ENCODE measurements at places on chromosomes 7 and 10. TPM values are rescaled to one million over a fixed set of nuclear protein-coding genes. Genes with fewer than 3 reads are reported as not detected.
A peak's percentile ranks its signal among the peaks of the same experiment; 100 is the strongest.

GRCh38 chr7:150420242-150420641 is 30.2 kb upstream of the GIMAP8 start:
- DNase-seq = no peak

- DNase-seq = peak; percentile 21
Measured at GRCh38 chr10:97494863-97495506, 3.2 kb downstream of the MMS19 start.

MYOZ1 gene
- total RNA-seq = not detected

KAT6B gene
- 63.6 TPM for total RNA-seq

AVPI1 gene
- 1.9 TPM for total RNA-seq

GRCh38 chr10:71467161-71467560 is 70.4 kb downstream of the CDH23 start:
- DNase-seq = no peak

CRYGN gene
- total RNA-seq = not detected

- DNase-seq = no peak
Measured at GRCh38 chr10:59126991-59127390, 49.5 kb upstream of the PHYHIPL start.

- DNase-seq = no peak
Measured at GRCh38 chr10:114300036-114300645, 61.1 kb downstream of the VWA2 start.

CCDC3 gene
- total RNA-seq = not detected

DNA sequence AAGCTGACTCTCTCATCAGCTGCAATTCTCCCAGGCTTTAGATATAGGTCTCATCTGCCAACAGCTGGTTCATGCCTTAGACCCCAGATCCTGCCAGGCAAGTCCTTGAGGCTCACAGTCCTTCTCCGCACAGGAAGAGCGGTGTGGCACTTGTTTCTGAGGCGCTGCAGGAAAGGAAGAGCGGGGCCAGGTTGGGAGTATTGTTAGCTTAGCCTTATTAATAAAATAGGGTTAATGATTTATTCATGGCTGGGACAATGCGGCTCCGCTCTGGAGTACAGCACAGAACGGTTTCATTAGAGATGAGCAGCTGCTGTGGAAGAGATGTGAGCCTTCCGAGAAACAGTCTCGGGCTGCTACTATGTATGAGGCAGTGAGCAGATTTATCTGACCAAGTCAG is 78.1 kb downstream of the FZD1 start:
- DNase-seq = no peak

GBX1 gene
- total RNA-seq = not detected

RGR gene
- total RNA-seq = not detected

HYAL4 gene
- total RNA-seq = not detected

DNA sequence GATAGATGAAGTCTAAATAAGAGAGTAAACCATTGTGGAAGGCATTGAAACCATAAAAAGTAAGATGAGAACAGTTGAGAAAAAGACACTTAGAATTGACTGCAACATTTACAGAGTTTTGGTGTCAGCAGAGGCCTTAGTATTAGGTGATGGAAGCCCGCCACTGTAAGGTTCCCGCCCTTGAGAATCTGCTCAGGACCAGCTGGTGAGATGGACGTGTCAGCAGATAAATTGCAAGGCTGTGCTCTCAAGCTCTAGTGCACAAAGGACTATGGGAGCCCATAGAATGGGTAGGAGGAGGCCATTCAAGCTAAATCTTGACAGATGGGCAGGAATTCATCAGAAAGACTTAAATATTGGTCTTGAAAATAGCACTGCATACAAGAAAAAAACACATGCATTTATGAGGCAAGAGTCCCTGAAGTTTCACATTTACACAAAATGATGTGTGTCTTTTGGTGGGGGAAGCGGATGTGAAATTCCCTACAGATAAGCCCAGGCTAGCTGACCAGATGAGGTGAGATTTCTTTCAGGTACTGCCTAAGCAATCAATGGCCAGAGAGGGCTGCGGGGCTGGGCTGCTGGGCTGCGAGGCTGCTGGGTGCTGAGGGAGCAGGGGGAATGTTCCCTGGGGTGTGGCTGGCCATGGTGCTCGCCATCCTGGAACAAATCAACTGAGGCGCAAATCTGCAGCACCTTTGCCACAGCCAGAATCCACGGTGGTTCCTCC is 42.5 kb downstream of the SYPL1 start:
- DNase-seq = no peak

- DNase-seq = no peak
Measured at GRCh38 chr7:1678571-1679325, 8.7 kb downstream of the ELFN1 start.

DNA sequence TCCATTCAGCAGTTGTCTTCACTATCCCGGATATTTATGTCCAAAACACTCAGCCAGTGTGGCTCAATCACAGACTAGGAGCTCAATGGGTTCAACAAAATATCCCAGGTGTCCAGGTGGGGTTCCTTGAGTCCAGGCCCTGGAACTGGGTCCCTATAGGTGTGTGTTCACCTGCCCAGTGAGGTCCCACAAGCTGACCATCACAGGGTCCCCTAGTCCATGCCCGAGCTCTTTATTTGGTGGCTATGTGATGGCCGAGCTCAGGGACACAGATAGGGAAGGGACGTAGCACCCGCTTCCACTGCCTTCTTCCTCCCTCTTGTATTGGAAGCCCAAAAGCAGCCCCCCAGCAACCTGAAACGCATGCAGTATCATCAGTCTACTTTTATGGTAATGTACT is 78.9 kb upstream of the DDC start:
- no peak for DNase-seq

DNA sequence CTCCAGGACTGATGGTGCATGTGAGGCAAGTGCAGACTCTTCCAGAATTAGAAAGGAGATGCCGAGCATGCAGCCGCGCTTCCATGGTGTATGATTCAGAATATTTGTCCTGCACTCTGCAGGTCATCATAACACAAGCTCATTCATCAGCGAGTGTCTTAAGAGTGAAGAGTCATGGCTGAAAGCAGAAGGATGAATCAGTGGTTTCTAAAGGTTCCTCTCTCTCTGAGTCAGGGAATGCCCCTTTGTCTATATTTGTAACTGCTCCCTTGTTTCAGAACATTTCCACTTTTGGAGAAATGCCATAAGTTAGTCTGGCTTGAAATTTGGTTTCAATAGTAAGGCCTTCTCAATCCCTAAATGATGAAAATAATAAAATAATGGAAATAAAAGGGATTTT is 52.3 kb downstream of the HECW1 start:
- no peak for DNase-seq

- no peak for DNase-seq
Measured at GRCh38 chr10:14126697-14127440, 203.9 kb downstream of the FRMD4A start.

CNTNAP2 gene
- total RNA-seq = 0.20 TPM

INMT gene
- total RNA-seq = 0.87 TPM

DNA sequence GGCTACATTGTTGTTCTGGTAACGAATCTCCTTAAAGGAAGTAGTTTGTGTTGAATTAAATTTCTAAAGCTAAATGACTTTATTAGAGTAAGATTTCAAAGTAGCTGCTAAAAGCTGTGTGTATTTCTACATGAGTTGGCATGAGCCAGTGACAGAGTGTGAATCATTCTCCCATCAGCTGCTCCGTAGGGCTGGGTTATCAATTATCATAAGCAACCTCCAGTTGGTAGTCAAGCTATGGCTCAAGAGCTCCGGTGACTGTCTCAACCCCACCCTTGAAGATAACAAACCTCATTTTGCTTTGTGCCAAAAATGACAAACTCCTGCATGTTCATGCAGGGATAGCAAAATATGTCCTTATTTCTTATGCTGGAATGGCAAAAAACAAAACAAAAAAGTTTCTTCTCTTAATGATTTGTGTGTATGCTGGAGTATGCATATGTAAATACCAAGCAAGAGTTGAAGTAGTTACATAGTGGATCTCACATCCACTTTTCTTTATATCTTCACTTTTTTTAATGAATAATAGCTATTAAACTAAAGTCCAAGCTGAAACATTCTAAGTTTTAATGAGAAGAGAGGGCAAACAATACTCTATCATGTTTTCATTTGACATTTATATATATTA is 249.4 kb downstream of the CACNA2D1 start:
- DNase-seq = no peak

FRAT2 gene
- total RNA-seq = 28.7 TPM

ZPBP gene
- total RNA-seq = not detected

- DNase-seq = no peak
Measured at GRCh38 chr7:25318047-25318446, 89.8 kb upstream of the NPVF start.

OLAH gene
- total RNA-seq = not detected

GRCh38 chr7:107559864-107560263 is 3.9 kb downstream of the COG5 start:
- no peak for DNase-seq

AMPH gene
- total RNA-seq = 0.26 TPM

GRCh38 chr10:132939957-132940790 is 2.2 kb downstream of the CFAP46 start:
- peak; percentile 12 for DNase-seq

MLXIPL gene
- total RNA-seq = not detected

PPP1R17 gene
- not detected for total RNA-seq

- no peak for DNase-seq
Measured at GRCh38 chr10:378230-378929, 243.1 kb downstream of the ZMYND11 start.

DNA sequence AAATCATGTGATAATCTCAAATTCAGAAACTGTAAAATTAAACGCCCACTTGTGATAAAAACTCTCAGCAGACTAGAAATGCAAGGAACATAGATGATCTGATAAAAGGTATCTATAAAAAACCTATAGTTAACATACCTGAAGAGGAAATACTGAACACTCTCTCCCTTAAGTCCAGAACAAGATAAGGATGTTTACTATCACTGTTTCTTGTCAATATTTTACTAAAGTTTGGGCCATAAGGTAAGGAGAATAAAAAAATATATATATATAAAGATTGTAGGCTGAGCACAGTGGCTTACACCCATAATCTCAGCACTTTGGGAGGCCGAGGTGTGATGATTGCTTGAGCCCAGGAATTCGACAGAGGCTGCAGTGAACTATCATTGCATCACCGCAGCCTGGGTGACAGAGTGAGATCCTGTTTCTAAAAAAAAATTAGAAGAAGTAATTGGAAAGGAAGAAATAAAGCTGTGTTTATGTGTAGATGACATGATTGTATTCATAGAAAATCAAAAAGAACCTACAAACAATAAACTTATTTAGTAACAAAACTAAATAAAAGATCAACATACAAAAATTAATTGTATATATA is 28.4 kb downstream of the MPLKIP start:
- no peak for DNase-seq

- DNase-seq = no peak
Measured at GRCh38 chr10:77428691-77429395, 208.8 kb downstream of the KCNMA1 start.

- no peak for DNase-seq
Measured at GRCh38 chr7:1732645-1733044, 62.6 kb downstream of the ELFN1 start.

- DNase-seq = no peak
Measured at GRCh38 chr7:139842401-139843210, 13.5 kb downstream of the TBXAS1 start.

CYP3A7 gene
- not detected for total RNA-seq

GRCh38 chr10:34319197-34319846 is 495.8 kb downstream of the PARD3 start:
- no peak for DNase-seq

- no peak for DNase-seq
Measured at GRCh38 chr7:28483908-28484605, 71.7 kb downstream of the CREB5 start.

GPR22 gene
- total RNA-seq = not detected

DNA sequence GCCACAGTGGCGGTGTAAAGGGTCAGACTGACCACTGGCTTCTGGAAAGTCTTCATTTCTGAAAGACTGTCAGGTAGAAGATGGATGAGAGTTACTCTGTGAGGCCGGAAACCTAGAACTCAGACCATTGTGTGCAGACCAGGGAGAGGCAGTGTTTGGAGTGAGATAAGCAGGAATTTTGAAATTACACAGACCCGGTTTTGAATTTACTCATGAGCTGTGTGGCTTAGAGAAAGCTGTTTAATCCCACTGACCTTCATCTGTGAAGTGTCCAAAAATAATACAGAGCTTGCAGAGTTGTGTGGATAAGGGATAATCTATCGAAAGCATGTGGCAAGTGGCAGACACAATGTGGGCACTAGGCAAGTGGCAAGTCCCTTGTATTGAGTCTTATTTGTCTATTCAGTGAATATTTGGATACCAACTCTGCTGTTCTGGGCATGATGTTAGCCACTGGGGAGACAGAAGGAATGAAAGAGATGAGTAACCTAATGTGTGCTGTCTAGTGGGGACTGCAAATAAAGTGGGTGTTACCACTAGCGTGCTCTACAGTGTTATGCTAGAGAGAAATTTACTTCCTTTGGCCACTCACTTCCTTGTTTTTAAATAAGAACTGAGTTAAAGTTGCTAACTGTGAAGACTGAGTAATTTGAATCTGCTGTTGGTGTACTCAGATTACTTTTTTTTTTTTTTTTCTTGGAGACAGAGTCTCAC is 69.4 kb downstream of the KIAA1217 start:
- DNase-seq = no peak

NPC1L1 gene
- total RNA-seq = 0.23 TPM

HOXA1 gene
- 0.75 TPM for total RNA-seq

DNA sequence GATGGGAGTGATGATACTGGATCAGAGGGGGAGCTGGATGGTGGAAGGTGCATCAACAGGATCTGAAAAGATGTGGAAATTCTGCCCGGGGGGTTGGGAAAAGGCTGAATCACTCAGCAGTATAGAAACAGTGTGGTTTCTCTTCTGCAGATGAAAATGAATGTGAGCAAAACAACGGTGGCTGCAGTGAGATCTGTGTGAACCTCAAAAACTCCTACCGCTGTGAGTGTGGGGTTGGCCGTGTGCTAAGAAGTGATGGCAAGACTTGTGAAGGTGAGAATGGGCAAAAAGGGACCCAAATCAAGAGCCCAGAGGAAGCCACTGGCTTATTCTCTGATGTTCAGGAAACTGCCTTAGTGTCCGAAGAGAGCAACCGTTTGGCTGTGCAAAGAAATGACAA is 12.9 kb downstream of the OIT3 start:
- no peak for DNase-seq

AGBL3 gene
- total RNA-seq = 6.2 TPM

MSS51 gene
- 6.2 TPM for total RNA-seq

- DNase-seq = no peak
Measured at GRCh38 chr10:89563861-89564478, 28.6 kb upstream of the SLC16A12 start.

DNA sequence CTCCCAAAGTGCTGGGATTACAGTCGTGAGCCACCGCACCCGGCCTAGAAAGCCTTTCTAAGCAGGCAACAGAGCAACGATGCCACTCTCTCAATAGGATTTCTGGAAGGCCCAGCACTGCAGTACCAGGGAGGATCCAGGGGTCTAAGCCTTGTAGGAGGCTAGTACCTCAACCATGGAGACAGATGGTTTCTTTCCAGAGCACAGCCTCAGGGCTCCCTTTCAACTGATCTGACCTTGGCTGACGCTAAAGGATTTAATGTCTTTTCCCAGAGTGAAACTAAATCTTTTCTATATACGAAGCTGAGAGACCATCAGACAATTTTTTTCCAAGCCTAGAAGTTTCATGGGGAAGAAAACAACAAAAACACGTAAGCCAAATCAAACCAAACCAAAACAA is 78.0 kb downstream of the WDR11 start:
- DNase-seq = no peak
